ENCODE measurements at places on chromosomes 5 and 9.
A peak's percentile ranks its signal among the peaks of the same experiment; 100 is the strongest.

- no peak for DNase-seq
Measured at GRCh38 chr5:43774881-43775399, 172.0 kb downstream of the NNT start.

- peak; percentile 30 for DNase-seq
Measured at GRCh38 chr9:81535542-81536241, 153.7 kb downstream of the TLE1 start.

GRCh38 chr5:172370648-172371545 lies 83.4 kb downstream of the SH3PXD2B start:
- DNase-seq = no peak

DNA sequence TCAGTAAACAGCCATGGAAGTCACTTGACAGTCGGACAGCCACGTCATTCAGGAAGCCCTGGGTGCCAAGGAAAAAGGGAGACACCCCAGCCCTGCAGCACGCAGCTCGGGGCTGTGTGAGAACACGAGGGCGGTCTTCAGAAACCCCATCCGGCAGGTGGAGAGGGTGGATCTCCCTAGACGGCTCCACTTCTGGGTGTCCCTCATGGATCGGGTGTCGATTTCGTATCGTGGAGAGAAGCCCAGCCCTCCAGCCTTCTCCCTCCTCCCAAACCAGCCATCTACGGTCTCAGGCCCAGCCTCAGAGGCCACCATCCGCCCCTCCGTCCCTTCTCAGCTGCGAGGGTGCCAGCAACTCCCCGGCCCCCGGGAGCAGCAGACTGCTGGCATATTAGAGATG lies 65.5 kb upstream of the BARHL1 start:
- DNase-seq = no peak

- peak; percentile 25 for DNase-seq
Measured at GRCh38 chr5:93611273-93611975, 28.4 kb downstream of the NR2F1 start.

DNA sequence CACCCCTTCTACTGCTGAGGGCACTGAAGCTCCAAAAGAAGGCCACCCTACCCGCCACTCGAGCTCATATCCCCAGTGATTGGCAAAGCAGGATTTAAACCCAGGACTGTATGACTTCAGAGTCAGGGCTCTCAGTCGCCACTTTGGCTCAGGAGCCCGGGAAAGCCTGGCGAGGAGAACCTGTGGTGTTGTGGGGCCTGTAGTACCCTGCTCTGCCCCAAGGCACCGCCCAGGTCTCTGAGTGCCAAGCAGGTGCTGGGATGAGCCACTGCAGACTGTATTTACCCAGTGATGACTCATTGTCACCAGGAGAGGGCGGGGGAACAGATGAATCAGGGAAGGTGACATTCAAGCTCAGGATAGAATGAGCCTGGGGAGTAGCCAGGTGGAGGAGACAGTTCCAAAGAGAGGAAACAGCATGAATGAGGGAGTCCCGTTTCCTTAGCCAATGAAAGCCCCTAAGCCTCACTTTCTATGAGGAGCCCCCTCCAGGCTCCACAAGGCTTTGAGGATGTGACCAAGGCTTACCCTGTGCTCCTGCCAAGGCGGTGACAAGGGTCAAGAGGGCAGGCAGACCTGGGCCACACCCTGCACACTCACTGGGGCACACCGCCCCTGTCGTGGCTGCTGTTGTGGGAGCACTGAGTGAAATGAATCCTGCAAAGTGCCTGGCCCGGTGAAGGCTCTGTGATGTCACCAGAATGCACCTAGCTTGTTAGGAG lies 17.8 kb upstream of the DPM2 start:
- peak; percentile 78 for DNase-seq

DNA sequence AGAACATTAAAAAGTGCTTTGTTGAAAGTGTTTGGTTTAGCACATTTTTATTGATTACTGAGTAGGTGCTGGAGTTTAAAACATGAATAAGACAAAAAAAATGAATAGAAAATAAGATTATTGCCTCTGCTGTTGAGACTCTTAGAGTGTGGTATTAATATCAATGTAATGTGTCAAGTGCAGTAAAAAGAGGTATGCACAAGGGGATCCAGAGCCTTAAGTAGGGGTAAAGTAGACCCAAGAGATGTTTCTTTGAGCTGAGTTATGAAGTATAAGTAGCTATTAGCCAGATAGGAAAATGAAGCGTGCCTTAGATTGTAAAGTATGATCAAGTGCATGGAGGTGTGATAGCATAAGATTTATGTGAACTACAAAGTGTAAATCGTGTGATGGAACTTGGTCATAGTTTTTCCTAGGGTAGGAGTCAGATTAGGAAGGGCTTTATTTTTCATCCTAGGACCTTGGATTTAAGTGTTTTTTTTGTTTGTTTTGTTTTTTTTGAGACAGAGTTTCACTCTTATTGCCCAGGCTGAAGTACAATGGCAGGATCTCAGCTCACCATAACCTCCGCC lies 45.2 kb downstream of the NSD1 start:
- no peak for DNase-seq

- DNase-seq = no peak
Measured at GRCh38 chr9:38445154-38446043, 21.1 kb upstream of the IGFBPL1 start.

DNA sequence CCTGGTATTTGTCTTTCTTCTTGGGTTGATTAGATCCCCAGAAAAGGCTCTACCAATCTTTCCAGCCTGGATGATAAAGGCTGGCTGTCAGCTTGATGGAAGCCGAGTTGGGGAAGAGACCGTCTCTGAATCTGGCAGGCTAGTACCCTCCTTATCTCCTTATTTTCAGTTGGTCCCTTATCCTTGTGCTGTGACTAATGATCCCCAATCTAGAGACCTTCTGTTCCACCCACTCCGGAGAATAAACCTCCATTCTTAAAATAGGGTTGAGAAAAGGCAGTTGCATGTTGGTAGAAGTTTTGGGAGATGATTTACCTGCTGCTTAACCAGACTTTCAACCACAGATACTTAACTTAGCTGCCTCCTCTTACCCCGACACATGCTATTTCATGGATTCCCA lies 52.3 kb downstream of the PRKACG start:
- DNase-seq = no peak
